Fibroblast of mammary gland (primary cell): ENCODE measurements at places on chromosomes 3 and 15.

GRCh38 chr3:108861401-108861800 lies 38.8 kb downstream of the TRAT1 start:
- DNase-seq: no peak

- no peak for DNase-seq
Measured at GRCh38 chr15:45481135-45481534, 41.4 kb downstream of the SLC30A4 start.

GRCh38 chr3:52684184-52684583 lies 1.5 kb downstream of the PBRM1 start:
- DNase-seq: no peak

GRCh38 chr3:108450444-108450843 lies 60.0 kb downstream of the MYH15 start:
- DNase-seq: no peak

DNA sequence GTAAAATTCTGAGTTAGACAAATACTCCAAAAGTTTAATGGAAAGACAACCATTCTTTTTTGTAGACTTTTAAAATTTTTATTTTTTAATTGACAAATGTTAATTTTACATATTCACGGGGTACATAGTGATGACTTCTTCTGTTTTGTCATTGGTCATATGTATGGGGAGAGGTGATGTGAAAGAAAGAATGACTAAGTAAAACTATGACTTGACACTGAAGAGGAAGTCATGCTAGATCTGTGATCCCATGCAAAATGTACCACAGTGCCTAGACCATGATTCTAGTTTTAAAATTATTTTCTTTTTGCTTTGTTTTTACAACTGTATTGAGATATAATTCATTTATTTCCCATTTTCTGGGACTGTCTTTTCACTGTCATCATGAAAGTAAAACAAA lies 281.6 kb downstream of the MBNL1 start:
- no peak for DNase-seq

DNA sequence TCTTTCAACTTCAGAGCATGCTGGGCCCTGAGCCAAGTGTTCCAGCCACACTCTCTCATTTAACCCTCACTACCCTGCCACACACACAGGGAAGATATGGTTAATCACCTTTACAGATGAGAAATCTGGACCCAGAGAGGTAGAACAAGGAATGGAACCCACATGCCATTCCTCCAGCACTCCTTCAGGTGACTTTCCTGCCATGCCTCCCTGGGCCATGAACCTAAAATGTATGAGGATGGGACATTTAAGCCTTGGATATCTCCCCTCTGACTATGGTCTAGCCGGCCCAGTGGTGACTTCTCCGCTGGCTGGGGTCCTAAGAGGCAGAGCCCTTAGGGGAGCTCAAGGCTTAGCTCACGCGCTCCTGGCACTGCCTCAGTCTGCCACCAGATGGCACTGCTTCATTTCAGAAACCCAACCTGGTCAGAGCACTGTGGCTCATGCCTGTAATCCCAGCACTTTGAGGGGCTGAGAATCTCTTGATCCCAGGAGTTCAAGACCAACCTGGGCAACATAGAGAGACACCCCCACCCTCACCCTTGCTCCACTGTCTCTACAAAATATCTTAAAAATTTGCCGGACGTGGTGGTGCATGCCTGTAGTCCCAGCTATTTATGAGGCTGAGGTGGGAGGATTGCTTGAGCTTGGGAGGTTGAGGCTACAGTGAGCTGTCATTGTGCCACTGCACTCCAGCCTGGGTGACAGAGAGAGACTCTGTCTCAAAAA lies 2.2 kb upstream of the DCAF1 start:
- DNase-seq: peak; percentile 76

DNA sequence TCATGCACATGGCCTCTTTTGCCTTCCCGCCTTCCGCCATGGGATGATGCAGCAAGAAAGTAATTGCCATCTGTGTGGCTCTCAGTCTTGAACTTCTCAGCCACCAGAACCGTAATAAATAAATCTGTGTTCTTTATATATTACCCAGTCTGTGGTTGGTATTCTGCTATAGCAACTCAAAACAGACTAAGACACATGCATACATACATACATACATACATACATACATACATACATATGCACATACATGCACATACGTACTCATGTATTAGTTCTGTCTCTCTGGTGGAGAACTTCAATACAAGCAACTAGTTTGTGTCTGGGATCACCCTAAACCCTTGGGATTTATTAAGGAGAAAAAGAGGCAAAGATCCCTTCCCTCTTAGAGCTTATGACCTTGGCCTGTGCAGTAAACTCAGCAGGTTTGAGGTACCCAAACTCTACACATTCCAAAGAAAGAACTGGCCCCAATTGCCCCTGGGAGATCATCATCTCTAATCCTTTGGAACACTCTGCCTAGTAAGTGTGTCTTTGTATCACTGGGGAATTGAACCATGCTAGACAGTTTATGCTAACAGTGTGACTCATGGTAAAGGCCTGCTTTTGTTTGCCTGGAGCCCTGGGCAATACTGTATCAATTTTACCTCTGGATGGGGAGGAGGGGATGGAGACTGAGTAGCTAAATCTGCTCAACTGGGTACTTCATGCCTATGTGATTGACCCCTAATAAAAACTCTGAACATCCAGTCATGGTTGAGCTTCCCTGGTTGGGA lies 115.6 kb upstream of the LMCD1 start:
- DNase-seq: peak; percentile 41

DNA sequence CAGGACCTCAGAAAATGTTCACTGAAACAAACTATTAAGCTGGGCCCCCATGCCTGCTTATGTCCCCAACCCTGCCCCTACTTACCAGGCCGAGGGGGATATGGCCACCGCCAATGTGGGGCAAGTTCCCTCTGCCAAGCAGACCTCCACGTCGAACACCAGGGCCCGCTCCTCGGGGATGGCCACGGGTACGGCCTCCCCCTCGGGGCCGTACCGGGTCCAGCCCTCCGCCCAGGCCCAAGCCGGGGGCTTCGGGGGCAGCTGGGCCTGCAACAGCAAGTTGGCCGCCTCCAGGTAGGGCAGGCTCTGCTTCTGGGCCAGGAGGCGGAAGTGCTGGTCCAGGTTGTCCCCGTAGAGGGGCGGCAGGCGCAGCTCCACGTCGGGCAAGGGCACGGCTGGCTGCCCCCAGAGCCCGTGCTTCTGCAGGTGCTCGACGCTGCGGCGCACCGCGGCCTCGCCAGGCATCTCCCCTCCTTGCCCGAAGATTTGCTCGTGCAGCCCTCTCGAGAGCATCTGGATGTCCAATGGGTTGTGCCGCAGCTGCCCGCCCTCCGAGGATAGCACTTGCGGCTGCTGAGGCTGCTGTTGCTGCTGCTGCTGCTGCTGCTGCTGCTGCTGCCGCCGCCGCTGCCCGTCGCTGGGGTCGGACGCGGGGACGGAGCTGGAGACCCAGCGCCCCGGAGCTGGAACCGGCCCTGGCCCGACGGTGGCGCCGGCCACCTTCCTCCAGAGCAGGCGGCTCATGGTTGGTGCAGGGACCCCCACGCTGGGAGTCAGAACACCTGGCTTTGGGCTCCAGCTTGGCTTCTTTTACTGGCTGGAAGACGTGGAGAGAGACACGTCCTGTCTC lies 1.4 kb downstream of the POLG start:
- DNase-seq: no peak

DNA sequence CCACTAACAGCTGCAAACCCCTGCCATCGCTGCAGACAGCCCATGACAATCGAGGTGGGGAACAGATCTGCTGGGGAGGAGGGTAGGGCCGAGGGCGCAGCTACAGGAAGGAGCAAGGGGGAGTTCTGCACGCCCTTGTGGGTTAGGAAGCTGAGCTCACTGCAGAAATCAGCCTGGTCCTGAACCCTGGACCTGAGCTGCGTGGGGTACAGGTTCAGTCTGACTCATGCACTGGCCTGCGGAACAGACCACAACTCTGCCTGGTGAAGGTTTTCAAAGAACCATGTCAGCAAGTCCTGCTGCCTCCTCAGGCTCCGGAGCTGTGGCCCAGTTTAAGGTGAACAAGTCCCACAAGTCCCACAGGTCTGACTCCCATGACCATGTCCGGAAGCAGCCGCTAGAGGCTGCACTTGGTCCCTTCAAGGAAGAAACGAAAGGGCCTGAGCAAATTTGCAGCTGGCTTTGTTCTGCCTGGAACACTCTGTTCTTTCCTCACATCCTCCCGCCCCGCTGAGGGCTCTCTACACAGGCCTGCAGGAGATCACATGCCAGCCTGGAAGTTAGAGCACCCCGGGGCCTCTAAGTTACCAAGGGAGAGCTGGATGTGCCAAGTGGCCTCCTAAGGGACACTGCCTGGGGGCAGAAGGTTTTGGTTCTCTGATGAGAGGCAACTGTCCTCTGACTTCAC lies 49.4 kb upstream of the AKAP13 start:
- peak; percentile 97 for DNase-seq

- no peak for DNase-seq
Measured at GRCh38 chr3:46667061-46667621, 26.3 kb downstream of the ALS2CL start.

DNA sequence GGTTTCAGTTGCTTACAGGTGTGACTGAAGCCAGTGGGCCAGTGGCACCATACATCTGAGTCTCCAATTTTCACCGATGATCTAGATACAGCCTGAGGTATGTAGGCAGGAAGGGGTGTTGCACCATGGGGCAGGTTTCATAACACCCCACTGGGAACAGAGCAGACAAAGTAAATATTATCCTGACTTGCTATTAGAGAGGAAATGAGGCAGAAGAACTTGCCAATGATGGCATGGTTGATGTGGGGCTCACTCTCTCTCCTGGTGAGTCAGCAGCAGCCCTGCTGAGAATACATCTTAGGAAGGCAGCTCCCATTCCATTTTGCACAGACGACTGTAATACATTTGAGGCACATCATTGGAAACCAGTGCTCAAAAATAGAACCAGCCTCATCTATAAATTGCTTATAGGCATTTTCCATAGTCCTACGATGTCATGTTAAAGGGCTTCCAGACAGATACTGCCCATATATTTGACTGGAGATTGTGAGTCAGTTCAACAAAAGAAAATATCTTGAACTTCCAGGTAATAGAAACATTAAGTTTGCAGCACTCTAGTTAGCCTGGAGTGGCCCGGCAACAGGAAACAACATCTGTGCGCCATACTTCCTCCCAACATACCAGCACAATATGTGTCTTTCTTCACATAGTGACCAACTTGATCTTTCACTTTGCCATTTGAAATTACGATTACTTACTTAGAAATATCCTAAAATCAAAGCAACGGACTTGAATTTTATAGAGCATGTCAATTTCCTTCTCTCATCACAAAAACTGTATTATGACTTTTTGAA lies 175.5 kb downstream of the NECTIN3 start:
- DNase-seq: peak; percentile 82

DNA sequence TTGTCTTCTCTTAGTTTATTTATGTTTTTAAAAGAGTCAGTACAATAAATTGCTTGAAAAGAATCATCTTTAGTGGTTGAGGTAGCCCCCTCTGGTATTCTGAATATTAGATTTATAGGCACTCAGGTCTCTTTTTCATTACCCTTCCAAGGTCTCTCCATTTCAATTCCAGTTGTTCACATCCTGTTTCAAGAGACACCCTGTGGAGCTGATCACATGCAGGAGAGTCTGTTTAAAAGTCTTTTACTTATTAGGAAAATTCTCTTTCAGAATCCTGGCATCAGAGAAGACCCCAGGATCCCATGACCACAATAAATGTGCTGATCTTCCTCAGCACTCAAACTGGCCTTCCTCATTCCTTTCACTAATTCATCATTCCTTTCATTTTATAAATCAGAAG lies 195.7 kb downstream of the ZIC4 start:
- DNase-seq: no peak

DNA sequence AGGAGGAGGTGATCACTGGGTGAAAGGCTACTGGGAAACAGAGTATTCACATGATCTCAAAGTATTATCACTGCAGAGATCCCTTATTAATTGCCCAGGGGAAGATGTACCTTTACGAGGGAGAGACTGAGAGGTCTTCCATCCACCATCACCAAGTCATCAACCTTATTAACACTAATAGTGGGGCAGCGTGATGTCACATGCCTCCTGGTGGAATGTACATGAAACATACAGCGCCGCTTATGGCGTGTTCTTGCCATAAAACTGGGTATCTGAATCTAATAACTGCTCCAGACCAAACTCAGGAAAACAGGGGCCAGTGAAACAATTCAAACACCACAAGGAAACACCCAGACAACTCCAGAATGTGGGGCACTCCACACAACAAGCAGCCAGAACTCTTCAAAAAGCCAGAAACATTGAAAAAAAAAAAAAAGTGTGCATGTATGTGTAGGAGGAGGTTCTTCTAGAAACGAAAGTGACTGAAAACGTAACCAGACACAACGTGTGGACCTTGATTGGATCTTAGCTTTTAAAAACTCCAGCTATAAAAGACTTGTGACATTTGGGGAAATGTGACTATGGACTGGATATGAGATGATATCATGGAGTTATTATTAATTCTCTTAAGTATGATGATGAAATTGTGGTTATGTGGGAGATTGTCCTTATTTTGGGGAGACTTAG lies 4.6 kb downstream of the STIMATE start:
- peak; percentile 38 for DNase-seq

DNA sequence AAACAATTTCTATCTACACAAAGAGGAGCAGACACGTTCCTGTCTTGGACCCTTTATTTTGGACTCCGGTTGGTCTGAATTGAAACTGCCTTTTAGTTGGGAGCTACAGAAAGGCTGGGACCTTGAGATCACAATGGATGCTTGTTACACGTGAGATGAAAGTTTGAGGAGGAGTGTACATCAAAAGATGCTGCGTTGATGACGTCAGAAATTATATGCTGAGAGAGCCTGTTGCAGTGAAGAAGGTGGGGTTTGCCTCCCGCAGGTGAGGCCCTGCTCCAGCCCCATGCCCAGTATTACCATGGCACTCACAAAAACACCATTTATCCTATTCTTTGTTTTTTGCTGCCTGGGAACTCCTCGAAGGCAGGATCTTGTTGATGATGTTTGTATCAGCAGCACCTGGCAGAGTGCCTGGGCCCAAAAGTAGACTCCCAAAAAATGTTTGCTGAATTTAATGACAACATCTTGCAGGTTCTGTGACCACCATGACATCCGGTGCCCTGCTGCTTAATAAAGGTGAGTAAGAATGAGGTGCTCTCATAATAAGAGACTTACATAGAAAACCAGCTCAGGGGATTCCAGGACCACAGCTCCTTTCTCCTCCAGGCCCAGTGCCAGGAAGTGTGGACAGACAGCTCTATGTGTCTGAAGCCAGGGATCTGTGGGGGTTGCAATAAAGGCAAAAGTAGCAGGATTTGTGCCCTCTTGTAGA lies 136.1 kb upstream of the UBE2E1 start:
- no peak for DNase-seq

DNA sequence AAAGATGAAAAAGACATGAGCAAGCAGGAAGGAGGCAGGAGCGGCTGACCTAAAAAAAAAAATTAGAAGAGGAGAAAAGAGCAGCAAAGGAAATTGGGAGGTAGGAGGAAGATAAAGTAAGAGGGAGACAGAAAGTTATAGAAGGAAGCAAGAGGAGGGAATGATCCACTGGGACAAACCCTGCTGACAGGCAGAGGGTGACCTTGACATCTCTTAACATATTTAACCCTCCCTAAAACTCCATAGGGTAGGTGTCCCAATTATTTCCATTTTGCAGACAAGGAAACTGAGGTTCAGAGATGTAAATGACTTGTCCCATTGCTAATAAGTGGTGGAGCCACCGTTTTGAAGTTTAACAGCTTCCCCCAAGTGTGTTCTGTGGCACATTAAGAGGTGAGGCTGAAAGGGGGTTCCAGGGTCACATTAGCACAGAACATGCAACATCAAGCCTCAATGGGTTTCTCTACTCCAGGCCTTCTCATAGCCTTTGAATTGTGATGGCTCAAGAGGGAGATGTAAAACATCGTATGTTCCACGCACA lies 37.4 kb upstream of the PRICKLE2 start:
- no peak for DNase-seq
